Glomerular endothelial cell (primary cell): ENCODE measurements at places on chromosomes 13 and 19. TPM values are rescaled to one million over a fixed set of nuclear protein-coding genes. Genes with fewer than 3 reads are reported as not detected.

The EBI3 gene
- 9.0 and 14.2 TPM in 2 replicates for total RNA-seq

The JAK3 gene
- 12.1 and 25.9 TPM in 2 replicates for total RNA-seq

The CFAP97D2 gene
- total RNA-seq = not detected in 2 replicates

The BEST2 gene
- not detected in 2 replicates for total RNA-seq

The SLC6A16 gene
- total RNA-seq = 1.3 and 2.3 TPM in 2 replicates

The CALR3 gene
- total RNA-seq = not detected in 2 replicates

The PSG11 gene
- not detected in 2 replicates for total RNA-seq

The MUC16 gene
- not detected in 2 replicates for total RNA-seq

The ZNF793 gene
- 1.1 and 4.2 TPM in 2 replicates for total RNA-seq

The IFNL1 gene
- total RNA-seq = not detected in 2 replicates

The TECR gene
- 42.7 and 43.8 TPM in 2 replicates for total RNA-seq

The CYP2A6 gene
- not detected in 2 replicates for total RNA-seq
